Bronchial epithelial cell (primary cell): ENCODE measurements at places on chromosomes 12 and 14. TPM values are rescaled to one million over a fixed set of nuclear protein-coding genes. Genes with fewer than 3 reads are reported as not detected.

FLVCR2 gene
- 0.79 and 2.8 TPM in 2 replicates for total RNA-seq

PDZRN4 gene
- not detected in 2 replicates for total RNA-seq

PTHLH gene
- total RNA-seq, result 47.4 and 82.1 TPM in 2 replicates

IL23A gene
- total RNA-seq, result 0.13 TPM in 1 of 2 replicates, not detected in the other

KCNC2 gene
- under 0.01 TPM in 1 of 2 replicates, not detected in the other for total RNA-seq
